ENCODE measurements at places on chromosomes 7 and 10. TPM values are rescaled to one million over a fixed set of nuclear protein-coding genes. Genes with fewer than 3 reads are reported as not detected.

The AHR gene
- 62.0 TPM for total RNA-seq

The TMEM196 gene
- total RNA-seq, result not detected

The RELN gene
- 0.16 TPM for total RNA-seq

The ANKRD1 gene
- total RNA-seq, result 4,181 TPM

DNA sequence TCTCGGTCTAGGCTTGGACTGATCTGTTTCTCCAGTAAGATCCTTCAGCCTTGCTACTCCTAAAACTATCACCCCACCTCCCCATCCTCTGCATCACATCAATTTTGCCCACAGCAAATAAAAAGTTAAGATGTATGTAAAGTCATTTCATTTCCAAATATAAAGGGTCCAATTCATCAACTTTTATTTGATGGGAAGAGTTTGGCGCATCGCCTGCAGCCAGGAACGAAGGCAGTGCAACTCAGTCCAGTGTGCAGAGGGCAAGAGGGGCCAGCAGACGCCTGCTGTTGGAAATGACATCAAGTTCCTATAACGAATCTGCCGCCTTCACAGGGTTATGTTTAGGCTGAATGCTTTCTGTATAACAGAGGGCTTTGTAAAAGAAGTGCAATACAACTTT is 97.0 kb downstream of the SVIL start:
- DNase-seq, result no peak
- no peak overlapping the region for H3K4me3 ChIP-seq
- H3K36me3 ChIP-seq, result peaks cover 21% of the 10 kb centered on the region
- H3K27me3 ChIP-seq, result no peaks in the 10 kb centered on the region
- peak overlapping the region; percentile 3 for H3K27ac ChIP-seq
- H3K4me1 ChIP-seq, result peaks cover 79% of the 10 kb centered on the region

DNA sequence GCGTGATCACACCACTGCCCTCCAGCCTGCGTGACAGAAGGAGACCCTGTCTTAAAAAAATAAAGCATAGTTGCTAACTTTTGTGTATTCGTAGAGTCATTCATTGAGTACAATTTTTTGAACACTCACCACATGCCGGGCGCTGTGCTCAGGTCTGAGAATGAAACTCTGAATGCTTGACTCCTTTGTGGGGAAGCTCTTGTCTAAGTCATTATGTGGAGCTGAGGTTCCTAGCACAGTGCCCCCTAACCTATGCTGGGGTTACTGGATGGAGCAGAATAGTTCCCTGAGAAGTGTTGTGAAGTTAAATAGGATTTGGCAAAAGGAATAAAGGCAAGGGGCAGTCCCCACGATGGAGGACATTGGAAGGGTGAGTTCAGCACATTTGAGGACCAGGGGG is 123.3 kb downstream of the CELF2 start:
- no peak overlapping the region for H3K4me3 ChIP-seq
- no peak for DNase-seq
- no peak overlapping the region for H3K27ac ChIP-seq
- no peaks in the 10 kb centered on the region for H3K36me3 ChIP-seq
- H3K4me1 ChIP-seq, result peaks cover 21% of the 10 kb centered on the region

- peaks cover 64% of the 10 kb centered on the region for H3K4me1 ChIP-seq
- peak overlapping the region; percentile 98 for H3K27ac ChIP-seq
- H3K4me3 ChIP-seq, result peak overlapping the region; percentile 85
- H3K36me3 ChIP-seq, result peaks cover 10% of the 10 kb centered on the region
- no peaks in the 10 kb centered on the region for H3K27me3 ChIP-seq
- no peak for DNase-seq
Observed at GRCh38 chr10:7788639-7789286, 786 bp downstream of the ATP5F1C start.

DNA sequence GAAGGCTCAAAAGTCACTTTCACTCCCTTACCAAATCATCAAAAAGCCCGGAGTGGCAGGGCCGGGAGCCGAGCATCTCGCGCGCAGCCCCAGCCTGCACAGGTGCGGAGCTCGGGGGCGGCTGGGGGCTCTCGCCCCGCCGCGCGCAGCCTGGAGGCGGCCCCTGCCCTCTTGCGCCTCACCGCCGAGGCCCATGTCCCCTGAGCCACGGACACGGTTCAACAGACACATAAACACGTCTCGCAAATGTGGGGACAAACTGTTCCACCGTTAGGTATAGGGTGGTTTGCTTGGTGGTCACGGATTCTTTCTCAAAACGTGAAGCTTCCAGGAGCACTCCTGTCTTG is 700 bp downstream of the GSAP start:
- H3K4me1 ChIP-seq, result peaks cover 6% of the 10 kb centered on the region
- DNase-seq, result peak; percentile 35
- H3K36me3 ChIP-seq, result no peaks in the 10 kb centered on the region
- no peaks in the 10 kb centered on the region for H3K27me3 ChIP-seq
